ENCODE measurements at places on chromosomes 1 and 21. TPM values are rescaled to one million over a fixed set of nuclear protein-coding genes. Genes with fewer than 3 reads are reported as not detected.

- DNase-seq: no peak
- H3K27ac ChIP-seq: no peak overlapping the region
- H3K4me3 ChIP-seq: no peak overlapping the region
- H3K36me3 ChIP-seq: peaks cover 1% of the 10 kb centered on the region
Observed at GRCh38 chr1:32980080-32980479, 15.5 kb upstream of the RNF19B start.

DNA sequence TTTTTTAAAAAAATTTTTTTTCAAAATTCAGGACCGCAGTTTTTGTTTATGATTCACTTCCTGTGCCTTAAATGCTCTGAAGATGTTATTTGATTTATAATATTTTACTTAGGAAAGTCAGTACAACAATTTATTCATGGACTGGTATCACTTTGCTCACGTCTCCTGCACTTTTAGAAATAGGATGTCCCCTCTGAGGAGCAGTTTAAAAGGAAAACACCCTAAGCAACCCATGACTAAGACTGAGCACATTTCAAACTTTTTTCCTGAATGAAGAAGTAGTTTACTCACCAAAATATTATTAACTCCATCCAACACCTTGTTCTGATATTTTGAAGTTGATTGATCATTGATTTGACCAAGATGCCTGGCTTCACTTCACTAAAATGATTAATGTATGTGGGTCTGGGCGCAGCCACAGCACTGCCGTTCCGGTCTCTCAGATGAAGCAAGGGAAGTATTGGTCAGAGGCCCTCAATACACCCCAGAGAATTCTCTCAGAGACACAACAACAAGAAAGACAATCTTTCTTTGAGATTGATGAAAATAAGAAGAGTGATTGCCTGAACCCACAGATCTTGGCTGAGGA, 223.9 kb downstream of the TGFB2 start:
- H3K27me3 ChIP-seq: no peaks in the 10 kb centered on the region
- no peak for DNase-seq
- no peaks in the 10 kb centered on the region for H3K4me1 ChIP-seq
- no peaks in the 10 kb centered on the region for H3K36me3 ChIP-seq
- no peak overlapping the region for H3K27ac ChIP-seq

- H3K27ac ChIP-seq: no peak overlapping the region
- DNase-seq: no peak
- peaks cover 27% of the 10 kb centered on the region for H3K36me3 ChIP-seq
- H3K27me3 ChIP-seq: no peaks in the 10 kb centered on the region
- H3K4me3 ChIP-seq: no peak overlapping the region
Observed at GRCh38 chr1:91732291-91733107, 153.5 kb downstream of the TGFBR3 start.

- peaks cover 67% of the 10 kb centered on the region for H3K27me3 ChIP-seq
- DNase-seq: no peak
- H3K4me3 ChIP-seq: no peak overlapping the region
- H3K4me1 ChIP-seq: peaks cover 5% of the 10 kb centered on the region
- no peaks in the 10 kb centered on the region for H3K36me3 ChIP-seq
- no peak overlapping the region for H3K27ac ChIP-seq
Observed at GRCh38 chr1:114156538-114157274, 3.0 kb upstream of the SYT6 start.

DNA sequence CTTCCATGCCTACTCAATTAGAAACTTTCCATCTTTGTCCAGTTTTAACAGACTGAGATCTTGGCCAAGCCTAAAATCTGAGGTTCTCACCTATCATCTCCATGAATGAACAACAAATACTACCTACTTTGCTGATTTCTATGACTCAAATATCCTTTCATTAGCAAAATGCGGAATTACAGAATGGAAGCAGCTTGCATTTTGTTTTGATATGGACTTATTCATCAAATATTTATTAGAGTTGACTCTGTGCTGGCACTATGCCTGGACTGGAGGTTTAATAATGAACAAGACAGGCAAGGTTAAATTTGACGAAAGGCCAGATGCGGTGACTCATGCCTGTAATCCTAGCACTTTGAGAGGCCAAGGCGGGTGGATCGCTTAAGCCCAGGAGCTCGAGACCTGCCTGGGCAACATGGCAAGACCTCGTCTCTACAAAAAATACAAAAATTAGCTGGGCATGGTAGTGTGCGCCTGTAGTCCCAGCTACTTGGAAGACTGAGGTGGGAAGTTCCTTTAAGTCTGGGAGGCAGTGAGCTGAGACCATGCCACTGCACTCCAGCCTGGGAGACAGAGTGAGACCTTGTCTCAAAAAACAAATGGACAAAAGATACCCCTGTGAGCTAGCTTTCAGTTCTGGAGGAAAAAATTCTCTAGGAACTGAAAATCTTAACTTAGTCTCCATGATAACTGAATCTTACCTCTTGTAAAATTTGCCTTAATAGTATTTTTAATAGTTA, 29.4 kb upstream of the SOD1 start:
- no peaks in the 10 kb centered on the region for H3K36me3 ChIP-seq
- no peak for DNase-seq
- no peak overlapping the region for H3K4me3 ChIP-seq
- H3K27me3 ChIP-seq: peaks cover 3% of the 10 kb centered on the region
- H3K4me1 ChIP-seq: no peaks in the 10 kb centered on the region

DNA sequence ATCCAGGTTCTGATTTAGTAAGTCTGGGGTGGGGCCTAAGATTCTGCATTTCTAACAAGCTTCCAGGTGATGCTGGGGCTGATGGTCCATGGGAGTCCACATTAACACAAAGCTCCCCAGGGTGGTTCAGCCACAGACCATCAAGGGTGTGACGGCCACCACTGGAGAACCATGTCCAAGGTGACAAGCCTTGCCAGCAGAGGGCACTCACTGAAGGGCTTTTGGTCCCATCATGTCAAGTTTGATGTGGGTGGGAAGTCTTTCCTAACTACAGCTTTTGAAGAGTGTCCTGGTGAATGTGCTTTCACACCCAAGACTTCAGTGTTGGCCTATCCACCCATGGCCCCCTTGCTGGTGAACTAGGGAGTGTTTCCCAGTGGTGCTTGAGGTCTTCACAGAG, 67.1 kb downstream of the UBE2T start:
- H3K27ac ChIP-seq: no peak overlapping the region
- peaks cover 3% of the 10 kb centered on the region for H3K4me1 ChIP-seq
- H3K36me3 ChIP-seq: no peaks in the 10 kb centered on the region
- H3K27me3 ChIP-seq: peaks cover 8% of the 10 kb centered on the region
- DNase-seq: peak; percentile 56

GRCh38 chr1:230303069-230303468, 123.1 kb downstream of the PGBD5 start:
- peaks cover 12% of the 10 kb centered on the region for H3K4me1 ChIP-seq
- no peak overlapping the region for H3K4me3 ChIP-seq
- no peak for DNase-seq

DNA sequence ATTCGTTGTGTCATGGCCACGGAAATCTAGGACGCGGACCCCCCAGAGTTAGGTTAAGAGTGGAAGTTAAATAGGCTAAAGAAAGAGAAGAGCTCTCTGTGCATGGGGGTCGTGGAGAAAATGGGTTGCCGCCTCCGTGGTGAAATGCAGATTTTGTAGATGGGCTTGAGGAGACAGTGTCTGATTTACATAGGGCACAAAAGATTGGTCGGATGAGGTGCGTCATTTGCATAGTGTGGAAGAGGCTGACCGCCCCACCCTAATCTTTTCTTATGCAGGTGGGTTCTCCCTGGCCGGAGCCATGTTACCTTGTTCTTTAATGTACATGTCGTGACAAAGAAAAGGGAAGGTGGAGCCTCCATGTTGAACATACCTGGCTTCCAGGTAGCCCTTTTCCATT, 14.3 kb upstream of the SLC5A9 start:
- peaks cover under 1% of the 10 kb centered on the region for H3K27me3 ChIP-seq
- no peak overlapping the region for H3K27ac ChIP-seq
- H3K4me1 ChIP-seq: no peaks in the 10 kb centered on the region
- no peak for DNase-seq

GRCh38 chr1:199512037-199512710, 515.3 kb upstream of the NR5A2 start:
- no peak overlapping the region for H3K27ac ChIP-seq
- H3K4me1 ChIP-seq: no peaks in the 10 kb centered on the region
- H3K27me3 ChIP-seq: peaks cover 12% of the 10 kb centered on the region
- H3K36me3 ChIP-seq: no peaks in the 10 kb centered on the region

- no peak overlapping the region for H3K4me3 ChIP-seq
- H3K36me3 ChIP-seq: no peaks in the 10 kb centered on the region
- no peak for DNase-seq
- H3K27me3 ChIP-seq: no peaks in the 10 kb centered on the region
Observed at GRCh38 chr1:210618369-210618768, 289.7 kb downstream of the HHAT start.

GRCh38 chr1:154666051-154666790, 58.2 kb upstream of the ADAR start:
- H3K27ac ChIP-seq: no peak overlapping the region
- H3K4me1 ChIP-seq: peaks cover 12% of the 10 kb centered on the region
- peaks cover 12% of the 10 kb centered on the region for H3K27me3 ChIP-seq
- no peak for DNase-seq

- peaks cover 9% of the 10 kb centered on the region for H3K4me1 ChIP-seq
- peaks cover 7% of the 10 kb centered on the region for H3K36me3 ChIP-seq
- DNase-seq: no peak
- H3K27me3 ChIP-seq: no peaks in the 10 kb centered on the region
- no peak overlapping the region for H3K4me3 ChIP-seq
Observed at GRCh38 chr1:35364741-35365140, 96.2 kb downstream of the ZMYM4 start.

DNA sequence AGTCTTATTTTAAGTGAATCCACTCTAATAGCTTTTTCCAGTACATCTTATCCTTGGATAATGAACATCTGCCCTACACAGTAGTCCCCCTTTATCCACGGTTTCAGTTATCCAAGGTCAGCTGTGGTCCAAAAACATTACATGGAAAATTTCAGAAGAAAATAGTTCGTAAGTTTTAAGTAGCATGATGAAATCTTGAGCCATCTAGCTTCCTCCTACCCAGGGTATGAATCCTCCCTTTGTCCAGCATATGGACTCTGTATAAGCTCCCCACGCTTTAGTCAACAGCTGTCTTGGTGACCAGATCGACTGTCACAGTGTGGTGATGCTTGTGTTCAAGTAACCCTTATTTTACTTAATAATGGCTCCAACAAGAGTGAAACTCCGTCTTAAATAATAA, 2.6 kb downstream of the GLRX2 start:
- no peak overlapping the region for H3K4me3 ChIP-seq
- no peak overlapping the region for H3K27ac ChIP-seq
- peaks cover 10% of the 10 kb centered on the region for H3K36me3 ChIP-seq
- peaks cover 26% of the 10 kb centered on the region for H3K4me1 ChIP-seq

DNA sequence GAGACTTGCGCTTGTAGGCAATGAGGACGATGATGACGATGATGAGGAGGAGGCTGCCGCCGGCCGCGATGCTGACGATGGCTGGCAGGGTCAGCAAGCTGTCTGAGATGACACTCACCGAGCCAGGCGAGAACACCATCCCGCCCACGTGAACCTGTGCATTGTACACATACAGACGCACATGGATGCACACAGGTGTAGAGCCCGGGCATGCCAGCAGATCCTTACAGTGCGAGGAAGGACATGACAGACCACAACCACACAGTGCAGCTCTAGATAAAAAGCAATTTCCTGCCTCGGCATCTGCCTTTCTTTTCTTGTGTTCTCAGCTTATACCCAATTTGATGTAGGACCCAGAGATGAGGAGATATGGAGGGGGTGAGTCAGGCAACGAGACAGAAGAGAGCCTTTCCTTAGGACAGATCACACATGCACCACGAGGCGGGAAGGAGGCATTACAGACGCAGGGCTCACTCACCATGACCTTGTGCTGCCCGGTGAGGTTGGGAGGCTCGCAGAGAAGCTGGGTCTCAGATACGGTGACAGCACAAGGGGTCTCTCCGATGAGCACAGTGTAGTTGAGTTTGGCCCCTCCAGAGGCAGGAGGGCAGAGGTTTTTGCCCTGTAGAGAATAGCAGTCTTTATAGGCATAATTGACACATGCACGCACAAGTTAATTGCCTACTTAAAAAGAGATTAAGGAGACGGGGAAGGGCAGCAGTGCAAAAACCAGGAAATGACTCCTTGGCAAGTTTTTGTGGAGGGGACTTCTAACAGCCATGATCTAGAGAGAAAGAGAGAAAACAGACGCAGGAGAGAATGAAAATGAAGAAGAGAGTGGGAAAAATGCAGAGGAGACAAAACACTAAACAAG, 133.9 kb upstream of the CD34 start:
- H3K4me1 ChIP-seq: peaks cover 25% of the 10 kb centered on the region
- H3K27me3 ChIP-seq: peaks cover 6% of the 10 kb centered on the region
- H3K4me3 ChIP-seq: no peak overlapping the region

GRCh38 chr1:44834328-44834727, 8.7 kb downstream of the PTCH2 start:
- peaks cover 12% of the 10 kb centered on the region for H3K4me1 ChIP-seq
- H3K27me3 ChIP-seq: no peaks in the 10 kb centered on the region
- H3K27ac ChIP-seq: no peak overlapping the region
- H3K4me3 ChIP-seq: no peak overlapping the region

GRCh38 chr1:156151093-156151688, 2.2 kb upstream of the SEMA4A start:
- no peaks in the 10 kb centered on the region for H3K27me3 ChIP-seq
- DNase-seq: no peak
- H3K27ac ChIP-seq: no peak overlapping the region
- no peak overlapping the region for H3K4me3 ChIP-seq
- peaks cover 64% of the 10 kb centered on the region for H3K4me1 ChIP-seq

DNA sequence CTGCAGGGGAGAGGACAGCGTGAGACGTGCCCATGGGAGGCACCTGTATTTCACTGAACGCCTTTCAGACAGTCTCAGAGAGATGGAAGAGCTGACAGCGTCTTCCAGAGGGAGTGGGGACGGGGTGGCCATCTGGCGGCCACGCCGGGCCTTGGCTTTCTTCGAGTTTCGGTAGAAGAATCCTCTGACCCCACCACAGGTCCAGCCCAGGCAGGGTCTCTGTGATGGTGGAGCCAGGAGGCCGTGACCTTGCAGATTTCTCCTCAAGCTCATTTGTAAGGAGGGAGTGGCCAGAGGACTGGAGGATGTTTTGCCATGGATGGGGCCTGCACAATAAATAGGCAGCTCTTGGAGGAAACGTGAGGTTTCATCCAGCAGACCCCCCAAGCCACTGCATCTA, 47.6 kb upstream of the ADARB1 start:
- H3K36me3 ChIP-seq: no peaks in the 10 kb centered on the region
- H3K4me3 ChIP-seq: no peak overlapping the region
- H3K27me3 ChIP-seq: peaks cover 9% of the 10 kb centered on the region
- no peak overlapping the region for H3K27ac ChIP-seq

DNA sequence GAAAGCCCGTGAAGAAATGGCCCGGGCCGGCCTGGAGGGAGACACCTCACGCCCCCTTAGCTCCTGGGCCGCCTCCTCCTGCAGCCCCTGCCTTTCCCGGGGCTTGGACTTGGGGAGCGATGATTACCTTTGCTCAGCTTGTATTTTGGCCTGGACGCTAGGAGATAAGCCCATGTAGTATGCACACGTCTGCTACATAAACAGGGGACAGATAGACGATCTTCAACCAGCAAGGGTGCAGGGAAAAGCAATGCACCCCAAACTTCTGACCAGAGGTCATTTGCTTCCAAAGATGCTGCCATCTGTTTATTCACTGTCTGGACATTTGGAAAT, 936 bp downstream of the TP73 start:
- peaks cover 17% of the 10 kb centered on the region for H3K4me1 ChIP-seq
- H3K36me3 ChIP-seq: no peaks in the 10 kb centered on the region
- DNase-seq: no peak
- H3K27ac ChIP-seq: no peak overlapping the region
- H3K27me3 ChIP-seq: peaks cover 51% of the 10 kb centered on the region

RGS8 gene
- total RNA-seq: not detected

GJB5 gene
- not detected for total RNA-seq

DNAJC6 gene
- total RNA-seq: 1.9 TPM

GJB3 gene
- total RNA-seq: not detected

CELA3B gene
- total RNA-seq: not detected

SLAMF1 gene
- total RNA-seq: 70.4 TPM

SPATA45 gene
- not detected for total RNA-seq

HPDL gene
- total RNA-seq: 6.5 TPM
